NCI-H2227 treated with DMSO at 0.1 percent for 48 hours (cell line): ENCODE measurements at places on chromosomes 13 and 19.

- no peak for DNase-seq
These were observed 8.5 kb downstream of the SPATA13 start for GRCh38 chr13:24168979-24169378.

DNA sequence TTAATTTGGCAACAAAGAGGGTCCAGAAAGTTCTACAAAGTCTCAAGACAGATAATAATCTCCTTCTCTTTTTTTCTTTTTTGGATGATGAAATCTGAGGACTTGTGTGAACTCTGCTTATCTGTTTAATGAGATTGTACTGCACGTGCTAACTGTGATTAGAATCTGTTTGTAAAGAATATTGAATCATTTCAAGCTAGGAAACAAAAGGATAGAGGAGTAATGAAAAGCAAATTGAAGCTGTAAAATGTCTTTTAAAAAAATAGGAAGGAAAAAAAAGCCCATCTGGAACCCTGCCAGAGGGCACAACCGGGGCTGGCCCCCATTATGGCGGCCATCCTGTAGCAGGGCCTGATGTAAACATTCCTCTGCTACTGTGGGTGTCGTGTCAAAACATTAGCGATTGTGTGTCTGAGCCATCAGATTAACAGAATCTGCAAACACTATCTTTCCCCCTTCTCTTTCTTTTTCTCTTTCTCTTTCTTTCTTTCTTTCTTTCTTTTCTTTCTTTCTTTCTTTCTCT lies 83.0 kb downstream of the FLT1 start:
- no peak for DNase-seq

DNA sequence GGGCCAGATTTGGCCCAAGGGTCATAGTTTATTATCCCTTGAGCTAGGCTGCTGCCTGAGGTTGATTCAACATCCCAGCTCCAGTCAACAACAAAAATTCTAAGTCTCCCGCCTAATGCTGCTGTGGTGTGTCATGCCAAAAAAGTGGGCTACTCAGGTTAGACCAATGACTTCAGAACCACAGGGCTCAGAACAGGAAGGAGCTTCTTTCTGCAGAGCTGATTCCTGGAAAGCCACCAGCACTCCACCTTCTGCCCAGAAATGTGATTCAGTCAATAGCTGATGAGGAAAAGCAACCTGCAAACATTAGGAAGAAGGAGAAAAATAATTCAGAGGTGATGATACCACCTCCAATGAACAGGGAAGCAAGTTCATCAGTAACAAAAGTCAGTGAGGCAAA lies 56.1 kb upstream of the SERPINE3 start:
- no peak for DNase-seq

GRCh38 chr13:33744589-33745369 lies 73.2 kb upstream of the RFC3 start:
- no peak for DNase-seq

- no peak for DNase-seq
These were observed at the start of gene DENND1C for GRCh38 chr19:6481541-6482342. TSS of gene DENND1C (minus strand) at chr19:6481787. CDS start at chr19:6481695, 92 bp downstream.

GRCh38 chr19:33436360-33437345 lies 63.1 kb downstream of the CEBPG start:
- DNase-seq, result peak; percentile 30

DNA sequence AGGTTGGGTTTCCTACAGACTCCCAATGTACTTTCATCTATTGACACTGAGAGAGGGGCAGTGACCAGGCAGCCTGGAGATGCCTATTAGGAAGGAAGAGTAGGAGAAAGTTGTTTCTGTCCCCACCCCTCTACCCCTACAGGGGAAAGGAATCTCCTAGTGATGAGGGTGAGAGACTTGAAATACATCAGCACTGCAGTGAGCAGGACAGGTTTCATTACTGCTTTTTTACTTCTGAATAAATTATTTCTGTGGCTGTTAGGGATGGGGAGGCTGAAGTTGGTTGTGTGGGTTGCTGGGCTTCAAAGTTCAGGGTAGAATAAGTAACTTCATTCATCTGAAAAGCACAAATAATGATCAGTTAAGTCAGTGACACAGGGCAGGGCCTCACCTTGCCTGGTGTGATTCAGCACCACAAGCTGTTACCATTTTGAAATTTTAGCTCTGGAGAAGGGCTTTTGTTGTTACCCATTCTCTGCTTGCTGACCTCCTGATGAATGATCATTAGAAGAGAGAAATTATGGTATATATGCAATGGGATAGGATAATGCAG lies 19.3 kb downstream of the CEACAM1 start:
- DNase-seq, result no peak

GRCh38 chr13:77016251-77016812 lies 10.6 kb downstream of the FBXL3 start:
- DNase-seq, result no peak

GRCh38 chr19:50580970-50581634 lies 12.9 kb upstream of the LRRC4B start:
- peak; percentile 17 for DNase-seq

DNA sequence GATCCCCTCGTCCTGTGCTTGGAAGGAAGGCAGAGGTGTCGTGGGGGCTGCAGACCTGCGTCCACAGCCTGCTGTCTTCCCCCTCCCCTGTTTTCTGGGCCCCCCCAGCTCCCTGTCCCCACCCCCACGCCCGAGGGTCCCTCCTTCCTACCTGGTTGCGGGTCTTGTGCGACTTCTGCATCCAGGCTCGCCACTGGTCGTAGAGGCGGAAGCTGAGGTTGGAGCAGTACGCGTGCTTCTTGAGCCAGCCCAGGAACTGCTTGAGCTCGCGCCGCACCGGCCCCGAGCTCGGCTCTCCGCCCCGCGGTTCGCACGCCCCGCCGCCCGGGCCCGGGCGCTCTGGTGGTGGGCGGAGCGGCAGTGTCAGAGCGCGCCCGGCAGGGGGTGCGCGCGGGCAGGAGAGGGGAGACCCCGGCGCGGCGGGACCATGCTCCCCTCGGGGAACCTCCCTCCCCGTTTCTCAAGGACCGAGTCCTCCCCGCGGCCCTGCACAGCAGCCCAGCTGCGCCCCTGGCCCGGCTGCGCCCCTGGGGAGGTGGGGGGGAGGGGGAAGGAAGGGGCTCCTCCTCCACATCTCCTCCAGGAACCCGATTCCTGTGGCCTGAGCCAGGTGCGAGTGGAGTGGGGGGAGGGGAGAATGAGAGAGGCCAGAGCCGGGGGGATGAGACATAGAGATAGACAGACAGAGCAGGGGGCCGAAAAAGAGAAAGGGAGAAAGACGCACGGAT lies 5.7 kb downstream of the REX1BD start:
- DNase-seq, result peak; percentile 55

GRCh38 chr19:41706741-41707501 lies 1.5 kb upstream of the CEACAM5 start:
- DNase-seq, result peak; percentile 82
